Stimulated activated CD8-positive, alpha-beta memory T cell treated with anti-CD3 and anti-CD28 coated beads, Interleukin-4, amount 100 ng/mL, for 4 hours (primary cell): ENCODE measurements at places on chromosomes 2 and 18.

- DNase-seq: no peak
Observed at GRCh38 chr2:160405077-160405867, 88.3 kb downstream of the RBMS1 start.

- DNase-seq: no peak
Observed at GRCh38 chr18:70372450-70373041, 83.7 kb downstream of the SOCS6 start.

- no peak for DNase-seq
Observed at GRCh38 chr2:15943378-15944280, 3.3 kb downstream of the MYCN start.

DNA sequence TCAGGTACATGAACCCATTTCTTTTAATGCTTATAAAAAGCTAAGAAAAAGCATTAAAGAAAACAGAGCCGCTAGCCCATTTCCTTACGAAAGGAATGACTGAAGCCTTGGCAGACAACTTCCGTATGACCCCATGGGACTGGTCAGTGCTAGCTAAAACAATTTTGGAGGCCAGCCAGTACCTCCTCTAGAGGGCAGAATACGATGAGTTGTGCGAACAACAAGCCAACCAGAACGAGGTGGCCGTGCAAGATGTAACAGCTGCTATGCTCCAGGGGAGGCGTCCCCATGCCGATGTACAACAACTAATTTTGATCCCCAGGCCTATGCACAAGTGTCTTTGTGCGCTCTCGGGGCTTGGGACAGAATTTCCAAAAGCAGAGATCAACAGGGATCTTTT is 16.7 kb downstream of the MAP3K2 start:
- no peak for DNase-seq

GRCh38 chr18:3623769-3624545 is 174.0 kb downstream of the TGIF1 start:
- no peak for DNase-seq

GRCh38 chr2:123362671-123363440 is 662.2 kb upstream of the CNTNAP5 start:
- DNase-seq: no peak

- no peak for DNase-seq
Observed at GRCh38 chr2:125479143-125479636, 1176.8 kb upstream of the GYPC start.

GRCh38 chr2:74834792-74835755 is 1.1 kb downstream of the HK2 start:
- peak; percentile 58 for DNase-seq

GRCh38 chr18:60865801-60866200 is 467.4 kb upstream of the CDH20 start:
- no peak for DNase-seq

- no peak for DNase-seq
Observed at GRCh38 chr2:88828397-88829137, 137.1 kb downstream of the RPIA start.

DNA sequence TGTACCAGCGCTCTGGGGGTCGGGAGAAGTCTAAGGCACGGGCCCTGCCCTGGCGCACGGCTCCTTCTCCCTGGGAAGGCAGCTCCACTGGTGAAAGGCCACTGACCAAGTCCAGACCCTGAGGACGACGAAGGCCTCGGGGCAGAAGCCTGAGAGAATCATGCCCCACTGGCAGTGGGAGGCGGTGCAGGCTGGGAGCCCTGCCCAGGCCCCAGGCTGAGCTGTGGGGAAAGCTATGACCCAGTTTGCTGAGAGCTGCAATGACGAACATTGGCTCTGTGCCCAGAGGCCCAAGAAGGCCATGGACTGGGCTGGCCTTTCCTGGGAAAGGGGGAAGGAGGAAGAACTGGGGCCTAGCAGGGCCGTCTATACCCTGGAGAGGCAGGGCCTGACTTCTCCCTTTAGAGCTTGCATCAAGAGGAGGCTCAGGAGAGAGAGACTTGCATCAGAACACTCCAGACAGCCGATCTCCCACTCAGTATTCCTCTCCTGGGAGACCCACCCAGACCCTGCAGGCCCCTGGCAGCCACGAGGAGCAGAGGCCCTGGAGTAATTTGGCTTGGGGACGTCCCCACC is 32.9 kb downstream of the HS1BP3 start:
- no peak for DNase-seq

DNA sequence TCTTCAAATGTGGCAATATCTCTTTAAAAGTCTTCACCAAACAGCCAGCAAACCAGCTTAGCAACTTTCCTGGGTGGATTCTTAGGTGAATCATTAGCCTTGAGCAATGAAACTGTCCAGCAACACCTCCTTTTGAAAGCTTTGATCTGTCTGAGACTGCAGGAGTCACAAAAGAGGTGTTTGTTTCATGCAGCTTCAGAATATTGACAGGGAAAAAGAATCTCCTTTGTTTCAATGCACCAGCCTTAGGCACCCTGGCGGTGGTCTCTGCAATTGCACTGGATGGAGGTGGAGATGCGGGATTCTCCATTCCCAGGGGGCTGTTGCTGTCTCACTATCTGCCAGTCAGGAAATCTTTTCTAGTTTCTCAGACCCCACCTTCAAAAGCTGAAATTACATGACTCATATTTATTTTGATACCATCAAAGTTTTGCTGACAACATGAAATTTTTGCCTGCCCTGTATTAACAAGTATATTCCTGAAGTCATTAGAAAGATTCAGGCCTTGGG is 76.0 kb upstream of the DSG1 start:
- DNase-seq: no peak

- no peak for DNase-seq
Observed at GRCh38 chr18:78099979-78100588, 850.4 kb downstream of the GALR1 start.
